ENCODE measurements at places on chromosomes 4 and X.

- no peak for DNase-seq
Measured at GRCh38 chrX:145292218-145292617, 44.9 kb downstream of the SPANXN1 start.

DNA sequence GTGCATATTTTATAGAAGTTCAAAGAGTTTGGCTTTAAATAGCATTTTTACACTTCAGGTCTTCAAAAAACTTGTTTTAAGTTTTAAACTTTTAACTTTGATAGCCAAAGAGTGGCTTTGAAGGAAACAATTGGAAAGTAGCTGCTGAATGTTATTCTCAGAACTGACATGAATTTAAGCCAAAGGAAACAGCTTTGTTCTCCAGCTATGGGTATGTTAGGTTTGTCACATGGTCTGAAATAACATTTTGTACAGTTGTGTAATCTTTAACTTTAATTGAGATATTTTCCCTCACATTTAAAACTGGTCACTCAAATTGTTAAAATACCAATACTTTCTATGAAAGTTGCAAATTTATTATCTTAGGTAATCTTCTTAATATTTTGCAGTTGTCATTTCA, 564.7 kb downstream of the IL15 start:
- no peak for DNase-seq

DNA sequence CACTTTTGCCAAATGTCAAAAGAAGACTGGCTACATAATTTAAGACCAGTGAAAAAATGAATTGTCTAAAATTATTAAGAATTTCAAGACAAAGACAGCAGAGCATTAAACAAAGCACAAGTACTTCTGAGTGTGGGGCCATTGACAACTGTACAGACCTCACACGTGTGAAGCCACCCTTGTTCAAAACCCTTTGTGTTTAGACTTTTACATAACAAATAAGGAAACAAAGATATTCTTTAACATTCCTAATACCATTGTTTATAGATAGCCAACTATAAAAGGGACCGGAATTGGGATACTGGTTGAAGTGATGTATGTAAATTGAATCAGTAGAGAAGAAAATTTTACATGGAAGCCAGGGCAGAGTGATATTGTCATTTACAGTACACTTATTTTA, 624.2 kb downstream of the PCDH18 start:
- no peak for DNase-seq

- DNase-seq: no peak
Measured at GRCh38 chrX:40349251-40349650, 231.5 kb upstream of the ATP6AP2 start.

Data from activated T-cell treated with anti-CD3 and anti-CD28 coated beads, Interleukin-2, amount 50 U/mL, for 72 hours (primary cell).